Fibroblast of lung (primary cell): ENCODE measurements at places on chromosomes 11 and 22. TPM values are rescaled to one million over a fixed set of nuclear protein-coding genes. Genes with fewer than 3 reads are reported as not detected.

CST6 gene
- 1.8 and 11.1 TPM in 2 replicates for total RNA-seq

RFPL1 gene
- total RNA-seq, result not detected in 2 replicates

TSSK2 gene
- not detected in 2 replicates for total RNA-seq

DNA sequence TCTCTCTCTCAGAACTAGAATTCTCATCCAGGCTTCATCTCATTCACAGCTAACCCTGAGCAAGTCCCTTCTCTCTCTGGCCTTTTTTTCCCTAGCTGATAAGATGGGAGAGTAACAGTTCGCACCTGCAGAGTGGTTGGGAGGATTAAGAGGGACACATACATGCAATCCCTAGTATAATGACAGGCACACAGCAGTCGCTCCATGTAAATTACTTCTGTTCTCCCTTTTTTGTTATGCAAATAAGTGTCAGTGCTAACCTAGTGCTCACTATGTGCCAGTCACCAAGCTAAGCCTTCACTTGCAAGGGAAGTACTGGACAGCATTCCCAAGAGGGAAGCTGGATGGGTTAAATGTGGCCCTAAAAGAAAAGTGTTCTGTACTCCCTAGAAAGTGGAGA lies 63.4 kb downstream of the TENM4 start:
- H3K27ac ChIP-seq, result no peak overlapping the region
- no peaks in the 10 kb centered on the region for H3K4me1 ChIP-seq
- H3K36me3 ChIP-seq, result no peaks in the 10 kb centered on the region
- DNase-seq, result no peak
- no peaks in the 10 kb centered on the region for H3K27me3 ChIP-seq
- H3K4me3 ChIP-seq, result no peak overlapping the region
